Aorta (tissue), 5 donors: ENCODE measurements at places on chromosomes 3 and 15. TPM values are rescaled to one million over a fixed set of nuclear protein-coding genes. Genes with fewer than 3 reads are reported as not detected.

Gene ESYT3
- polyA plus RNA-seq, result 0.38 TPM

Gene WHAMM
- polyA plus RNA-seq, result 2.0 TPM

Gene DGKG
- 0.95 TPM for polyA plus RNA-seq

Gene EIF3J
- polyA plus RNA-seq, result 51.5 TPM

Gene RARRES1
- 2.4 TPM for polyA plus RNA-seq

Gene GABRA5
- polyA plus RNA-seq, result not detected

Gene CCR2
- 0.18 TPM for polyA plus RNA-seq

Gene DISP2
- 0.08 TPM for polyA plus RNA-seq
